Fibroblast of villous mesenchyme (primary cell): ENCODE measurements at places on chromosomes 4 and X. TPM values are rescaled to one million over a fixed set of nuclear protein-coding genes. Genes with fewer than 3 reads are reported as not detected.

GRCh38 chr4:85837439-85837733, 362.4 kb downstream of the ARHGAP24 start:
- peak; percentile 56 for DNase-seq

GRCh38 chr4:69523385-69524132, 27.9 kb upstream of the UGT2B4 start:
- DNase-seq, result no peak

GRCh38 chr4:38590046-38590445, 74.0 kb upstream of the KLF3 start:
- DNase-seq, result no peak

GRCh38 chr4:120673696-120674095, 248.8 kb downstream of the PRDM5 start:
- no peak for DNase-seq

Gene CCDC120
- 0.86 and 0.97 TPM in 2 replicates for total RNA-seq

GRCh38 chr4:101977076-101977475, 186.5 kb downstream of the BANK1 start:
- peak; percentile 96 for DNase-seq
